ENCODE measurements at places on chromosomes 11 and 22.

GRCh38 chr11:94088906-94089305 is 39.7 kb upstream of the PANX1 start:
- no peak for DNase-seq

DNA sequence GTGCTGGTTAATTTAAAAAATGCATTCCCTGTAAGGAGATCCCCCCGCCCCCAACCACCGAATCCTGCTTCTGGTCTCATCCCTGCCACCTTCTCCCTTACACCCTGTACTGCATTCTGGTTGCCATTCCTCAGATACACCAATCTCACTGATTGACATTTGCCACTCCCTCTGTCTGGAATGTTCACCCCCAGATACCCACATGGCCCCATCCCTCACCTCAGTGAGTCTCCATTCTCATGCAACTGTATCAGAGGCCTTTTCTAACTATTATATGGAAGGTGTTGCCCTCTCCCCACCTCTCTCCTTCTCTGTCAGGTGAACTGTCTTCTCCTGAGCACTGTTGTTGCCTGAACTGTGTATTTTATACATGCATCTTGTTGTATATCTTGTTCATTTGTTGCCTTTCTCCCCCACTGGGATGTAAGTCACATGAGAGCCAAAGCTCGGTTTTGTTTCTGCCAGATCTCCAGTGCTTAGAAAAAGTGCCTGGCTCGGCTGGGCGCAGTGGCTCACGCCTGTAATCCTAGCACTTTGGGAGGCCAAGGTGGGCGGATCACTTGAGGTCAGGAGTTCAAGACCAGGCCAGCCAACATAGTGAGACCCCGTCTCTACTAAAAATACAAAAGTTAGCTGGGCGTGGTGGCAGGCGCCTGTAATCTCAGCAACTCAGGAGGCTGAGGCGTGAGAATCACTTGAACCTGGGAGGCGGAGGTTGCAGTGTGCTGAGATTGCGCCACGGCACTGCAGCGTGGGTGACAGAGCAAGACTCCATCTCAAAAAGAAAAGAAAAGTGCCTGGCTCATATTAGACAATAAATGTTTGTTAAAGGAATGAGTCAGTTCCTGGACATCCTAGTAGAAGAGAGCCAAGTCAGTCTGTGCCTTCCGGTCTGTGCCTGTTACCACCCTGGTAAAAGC is 61.0 kb downstream of the TNRC6B start:
- DNase-seq = no peak

GRCh38 chr11:124608147-124608546 is 3.1 kb upstream of the PANX3 start:
- DNase-seq = no peak

GRCh38 chr11:108561535-108561991 is 32.0 kb downstream of the EXPH5 start:
- DNase-seq = no peak

- DNase-seq = no peak
Observed at GRCh38 chr11:8242499-8243280, 21.0 kb downstream of the LMO1 start.

DNA sequence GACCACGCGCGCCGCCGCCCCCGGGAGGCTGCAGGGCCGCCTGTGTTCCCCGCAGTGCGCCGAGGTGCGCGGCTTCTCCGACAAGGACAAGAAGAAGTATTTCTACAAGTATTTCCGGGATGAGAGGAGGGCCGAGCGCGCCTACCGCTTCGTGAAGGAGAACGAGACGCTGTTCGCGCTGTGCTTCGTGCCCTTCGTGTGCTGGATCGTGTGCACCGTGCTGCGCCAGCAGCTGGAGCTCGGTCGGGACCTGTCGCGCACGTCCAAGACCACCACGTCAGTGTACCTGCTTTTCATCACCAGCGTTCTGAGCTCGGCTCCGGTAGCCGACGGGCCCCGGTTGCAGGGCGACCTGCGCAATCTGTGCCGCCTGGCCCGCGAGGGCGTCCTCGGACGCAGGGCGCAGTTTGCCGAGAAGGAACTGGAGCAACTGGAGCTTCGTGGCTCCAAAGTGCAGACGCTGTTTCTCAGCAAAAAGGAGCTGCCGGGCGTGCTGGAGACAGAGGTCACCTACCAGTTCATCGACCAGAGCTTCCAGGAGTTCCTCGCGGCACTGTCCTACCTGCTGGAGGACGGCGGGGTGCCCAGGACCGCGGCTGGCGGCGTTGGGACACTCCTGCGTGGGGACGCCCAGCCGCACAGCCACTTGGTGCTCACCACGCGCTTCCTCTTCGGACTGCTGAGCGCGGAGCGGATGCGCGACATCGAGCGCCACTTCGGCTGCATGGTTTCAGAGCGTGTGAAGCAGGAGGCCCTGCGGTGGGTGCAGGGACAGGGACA is 2.7 kb downstream of the NLRP6 start:
- no peak for DNase-seq

DNA sequence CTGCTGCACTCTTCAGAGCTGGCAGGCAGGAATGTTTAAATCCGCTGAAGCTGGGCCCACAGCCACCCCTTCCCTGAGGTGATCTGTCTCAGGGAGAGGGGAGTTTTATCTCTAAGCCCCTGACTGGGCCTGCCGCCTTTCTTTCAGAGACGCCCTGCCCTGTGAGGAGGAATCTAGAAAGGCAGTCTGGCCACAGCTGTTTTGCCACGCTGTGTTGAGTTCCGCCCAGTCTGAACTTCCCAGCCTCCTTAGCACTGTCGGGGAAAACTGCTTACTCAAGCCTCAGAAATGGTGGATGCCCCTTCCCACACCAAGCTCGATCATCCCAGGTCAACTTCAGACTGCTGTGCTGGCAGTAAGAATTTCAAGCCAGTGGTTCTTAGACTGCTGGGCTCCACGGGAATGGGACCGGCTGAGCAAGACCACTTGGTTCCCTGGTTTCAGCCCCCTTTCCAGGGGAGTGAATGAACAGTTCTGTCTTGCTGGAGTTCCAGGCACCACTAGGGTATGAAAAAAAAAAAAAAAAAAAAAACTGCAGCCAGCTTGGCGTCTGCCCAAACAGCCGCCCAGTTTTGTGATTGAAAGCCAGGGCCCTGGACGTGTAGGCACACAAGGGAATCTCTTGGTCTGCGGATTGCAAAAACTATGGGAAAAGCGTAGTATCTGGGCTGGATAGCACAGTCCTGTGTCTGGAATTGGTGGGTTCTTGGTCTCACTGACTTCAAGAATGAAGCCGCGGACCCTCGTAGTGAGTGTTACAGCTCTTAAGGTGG is 127.4 kb downstream of the SPON1 start:
- no peak for DNase-seq

GRCh38 chr11:13685461-13686108 is 17.1 kb downstream of the FAR1 start:
- DNase-seq = no peak

DNA sequence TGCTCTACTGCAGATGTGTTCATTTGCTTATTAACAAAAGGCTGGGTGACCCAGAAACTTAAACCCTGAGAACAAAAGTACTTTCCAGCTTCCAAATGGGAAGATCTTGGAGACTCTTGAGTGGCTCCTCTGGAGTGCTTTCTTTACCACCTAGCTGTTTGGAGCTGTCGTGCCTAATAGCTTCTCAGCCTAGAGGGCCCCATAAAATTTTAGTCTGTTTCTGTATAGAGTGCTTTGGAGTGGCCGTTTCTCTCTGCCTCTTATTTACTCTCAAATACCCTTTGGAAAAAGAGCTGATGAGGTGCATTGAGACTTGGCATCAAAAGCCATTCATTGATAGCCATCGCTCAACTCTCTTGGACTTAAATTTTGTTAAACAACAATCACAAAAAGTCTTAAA is 50.7 kb downstream of the ZNRF3 start:
- DNase-seq = no peak

- DNase-seq = no peak
Observed at GRCh38 chr11:112195951-112196351, 20.6 kb downstream of the BCO2 start.

DNA sequence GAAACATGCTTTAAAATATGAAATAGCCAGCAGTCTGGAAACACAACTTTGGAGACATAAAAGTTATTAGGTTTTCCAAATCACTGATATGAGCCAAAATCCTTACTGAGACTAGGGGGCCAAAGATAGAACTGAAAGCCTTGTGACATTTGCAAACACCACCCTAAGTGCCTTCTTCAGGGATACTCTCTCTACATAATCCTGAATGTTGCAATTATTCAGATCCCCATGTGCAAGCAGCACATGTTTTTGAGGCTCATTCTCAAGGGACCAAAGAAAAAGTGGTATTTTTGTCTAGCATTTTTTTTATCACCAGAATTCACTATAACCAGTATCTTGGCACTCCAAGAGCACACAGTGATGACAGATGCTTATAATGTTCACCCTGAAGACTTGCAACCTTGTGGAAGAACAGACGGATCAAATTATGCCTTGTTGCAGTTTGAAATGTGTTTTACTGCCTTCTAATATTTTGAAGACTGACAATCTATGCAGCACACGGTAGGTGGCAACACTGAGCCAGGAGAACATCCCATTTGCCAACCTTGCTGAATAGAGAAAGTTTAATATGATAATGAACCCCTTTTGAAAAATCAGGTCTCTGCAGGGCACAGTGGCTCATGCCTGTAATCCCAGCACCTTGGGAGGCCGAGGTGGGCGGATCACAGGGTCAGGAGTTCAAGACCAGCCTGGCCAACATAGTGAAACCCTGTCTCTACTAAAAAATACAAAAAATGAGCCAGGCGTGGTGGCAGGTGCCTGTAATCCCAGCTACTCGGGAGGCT is 78.5 kb downstream of the PLEKHA7 start:
- DNase-seq = no peak

DNA sequence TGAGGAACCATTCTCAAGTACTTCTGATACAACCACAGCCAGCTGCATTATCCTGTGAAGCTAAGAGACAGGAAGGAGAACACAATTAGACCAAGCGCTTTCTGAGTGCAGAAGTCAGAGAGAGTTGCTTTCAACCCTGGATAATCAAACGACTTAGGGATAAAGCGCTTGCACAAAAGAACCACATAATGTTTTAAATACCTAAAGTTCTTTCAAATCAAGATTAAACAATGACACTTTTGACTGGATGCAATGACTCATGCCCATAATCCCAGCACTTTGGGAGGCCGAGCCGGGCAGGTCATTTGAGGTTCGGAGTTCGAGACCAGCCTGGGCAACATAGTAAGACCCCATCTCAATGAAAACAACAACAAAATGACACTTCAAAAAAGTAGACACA is 145.1 kb downstream of the SWAP70 start:
- no peak for DNase-seq

- DNase-seq = no peak
Observed at GRCh38 chr11:117944554-117944953, 15.4 kb upstream of the TMPRSS13 start.

DNA sequence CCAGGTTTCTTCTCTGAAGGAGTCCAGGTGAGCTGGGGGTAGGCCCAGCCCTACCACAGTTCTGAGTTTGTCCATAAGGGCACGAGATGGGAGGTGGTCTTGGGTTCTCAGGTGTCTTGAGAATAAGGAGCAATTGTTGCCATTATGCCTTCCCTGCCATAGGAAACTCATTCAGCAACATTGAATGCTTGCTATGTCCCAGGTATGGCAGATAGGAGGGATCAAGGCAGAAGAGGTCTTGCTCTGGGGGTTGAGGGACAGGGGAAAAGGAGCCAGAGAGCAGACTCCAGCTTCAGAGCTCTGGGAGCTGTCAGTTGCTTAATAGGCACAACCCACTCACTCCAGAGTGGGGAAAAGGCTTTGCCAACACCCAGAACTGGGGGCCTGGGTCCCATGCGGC is 4.3 kb downstream of the SELENOM start:
- no peak for DNase-seq

- DNase-seq = no peak
Observed at GRCh38 chr11:126518972-126519690, 163.6 kb downstream of the ST3GAL4 start.

DNA sequence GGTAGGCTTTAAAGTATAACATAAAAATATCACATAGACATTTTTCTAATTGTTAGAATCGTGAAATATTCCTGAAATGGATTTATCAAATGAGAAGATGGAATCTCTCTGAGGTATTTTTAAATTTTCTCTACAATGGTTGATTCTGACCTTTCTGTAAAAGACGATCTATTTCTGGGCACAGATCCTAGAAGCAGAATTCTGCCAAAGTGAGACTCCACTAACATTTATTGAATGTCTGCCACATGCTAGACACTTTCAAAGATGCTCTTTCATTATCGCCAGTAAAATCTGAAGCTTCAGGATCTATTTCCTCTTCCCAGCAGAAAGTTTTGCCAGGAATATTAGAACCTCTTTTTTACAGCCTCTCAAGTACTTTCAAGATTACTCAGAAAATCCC is 64.1 kb upstream of the TMEM45B start:
- DNase-seq = no peak

- no peak for DNase-seq
Observed at GRCh38 chr11:122093731-122094275, 22.2 kb downstream of the BLID start.

- no peak for DNase-seq
Observed at GRCh38 chr22:27952091-27952490, 33.0 kb upstream of the PITPNB start.

- no peak for DNase-seq
Observed at GRCh38 chr22:27820896-27821866, 19.6 kb upstream of the MN1 start.

GRCh38 chr11:34787348-34787747 is 128.8 kb downstream of the APIP start:
- no peak for DNase-seq

GRCh38 chr11:11148104-11148509 is 204.9 kb downstream of the CSNK2A3 start:
- no peak for DNase-seq

All from NCI-H1930 (cell line).